ENCODE measurements at places on chromosomes 7 and 10.
A peak's percentile ranks its signal among the peaks of the same experiment; 100 is the strongest.

DNA sequence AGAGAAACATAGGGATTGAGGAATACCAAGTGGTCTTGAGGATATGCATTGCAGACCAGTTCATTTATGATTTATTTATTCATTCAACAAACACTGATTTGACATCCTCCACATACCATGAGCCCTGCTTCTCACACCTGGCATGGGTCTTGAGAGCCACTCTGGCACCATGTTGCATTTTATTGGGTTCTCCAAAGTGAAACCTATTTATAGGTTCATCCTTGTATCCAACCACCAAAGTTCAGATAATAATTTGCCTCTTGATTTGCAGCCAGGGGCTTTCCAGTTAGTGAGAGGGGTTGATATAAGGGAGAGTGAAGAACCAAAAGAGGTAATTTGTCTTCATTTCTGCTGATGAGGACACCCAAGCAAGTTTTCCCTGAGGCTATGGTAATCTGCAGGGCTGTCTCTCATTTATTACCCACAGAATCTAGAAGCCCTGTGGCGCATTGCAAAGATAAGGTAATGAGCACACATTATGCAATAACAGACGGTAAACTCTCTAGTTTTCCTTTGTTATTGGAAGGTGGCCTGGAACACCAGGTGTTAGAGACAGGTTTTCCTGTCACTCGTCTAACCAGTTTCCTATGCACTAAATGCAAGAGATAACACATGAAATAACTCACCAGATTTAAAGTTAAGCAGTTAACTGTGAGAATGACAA, 28.8 kb upstream of the ICA1 start:
- DNase-seq = no peak

DNA sequence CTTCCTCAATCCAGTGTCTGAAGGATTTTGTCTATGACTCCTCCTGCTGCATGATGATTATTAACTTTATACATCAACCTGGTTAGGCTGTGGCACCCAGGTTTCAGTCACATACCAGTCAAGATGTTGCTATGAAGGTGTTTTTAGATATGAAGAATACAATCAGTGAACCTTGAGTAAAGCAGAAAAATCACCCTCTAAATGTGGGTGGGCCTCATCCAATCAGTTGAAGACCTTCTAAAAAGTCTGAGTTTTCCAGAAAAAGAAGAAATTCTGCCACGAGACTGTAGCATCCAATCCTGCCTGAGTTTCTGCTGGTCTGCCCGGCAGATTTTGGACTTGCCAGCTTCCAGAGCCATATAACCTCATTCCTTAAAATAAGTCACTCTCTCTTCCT, 126.1 kb upstream of the FRMD4A start:
- DNase-seq = no peak

GRCh38 chr7:157339777-157340677, 3.2 kb downstream of the DNAJB6 start:
- DNase-seq = peak; percentile 78

DNA sequence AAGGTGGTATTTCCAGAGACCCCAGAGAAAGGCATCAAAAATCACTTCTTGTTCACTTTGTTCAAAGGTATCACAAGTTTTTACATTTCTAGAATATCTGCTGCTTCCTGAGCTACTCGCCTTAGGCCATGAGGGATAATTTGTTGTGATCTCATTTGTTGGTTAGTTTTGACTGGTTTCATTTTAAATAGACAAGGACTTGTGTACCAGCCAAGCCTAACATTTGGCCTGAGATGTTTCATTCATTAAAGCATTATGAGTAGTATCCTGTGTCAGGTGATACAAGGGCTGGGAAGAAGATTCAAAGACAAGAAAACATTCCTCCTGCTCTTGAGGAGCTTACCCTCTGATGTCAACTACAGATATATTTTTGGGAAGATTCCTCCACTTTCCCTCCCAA, 170.3 kb upstream of the FAM171A1 start:
- no peak for DNase-seq

GRCh38 chr10:10699427-10699826, 318.2 kb upstream of the CELF2 start:
- no peak for DNase-seq

GRCh38 chr10:33248638-33249037, 85.8 kb downstream of the NRP1 start:
- DNase-seq = no peak

- DNase-seq = no peak
Measured at GRCh38 chr7:140402178-140402835, 1.6 kb upstream of the RAB19 start.

DNA sequence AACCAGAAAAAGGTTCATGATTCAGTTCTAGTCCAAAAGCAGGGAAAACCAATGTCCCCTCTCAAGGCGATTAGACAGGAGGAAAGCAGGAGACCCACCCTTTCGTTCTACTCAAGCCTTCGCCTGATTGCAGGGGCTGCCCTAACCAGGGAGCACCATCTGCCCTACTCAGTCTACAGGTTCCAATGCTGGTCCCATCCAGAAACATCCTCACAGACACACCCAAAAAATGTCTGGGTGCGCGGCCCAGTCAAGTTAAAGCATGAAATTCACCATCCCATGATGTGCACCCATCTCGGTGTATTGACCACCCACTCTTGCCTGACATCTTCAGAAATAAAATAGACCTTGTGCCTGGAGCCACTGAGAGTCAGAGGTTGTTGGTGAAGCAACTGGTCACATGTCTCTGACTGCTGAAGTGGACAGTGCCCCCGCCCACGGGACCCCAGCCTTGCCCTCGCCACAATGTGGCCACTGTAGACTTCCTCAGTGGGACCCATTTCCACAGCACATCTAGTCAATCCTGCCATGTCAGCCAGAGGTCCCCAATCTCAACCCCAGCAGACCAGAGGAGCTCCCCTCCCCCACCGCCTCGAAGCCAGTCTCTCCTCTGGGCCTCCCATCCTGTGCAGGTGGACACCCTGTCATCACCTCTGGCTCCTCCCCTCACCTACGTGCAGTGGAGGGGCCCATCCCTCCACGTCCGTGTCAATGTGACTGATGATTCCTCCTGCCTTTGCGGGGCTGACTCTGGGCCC, 116.3 kb upstream of the PPP2R2D start:
- no peak for DNase-seq
